T-helper 2 cell (primary cell): ENCODE measurements at places on chromosomes 12 and 14.

GRCh38 chr14:32350020-32350419 lies 20.9 kb downstream of the AKAP6 start:
- no peak for DNase-seq

GRCh38 chr12:94507455-94507854 lies 47.8 kb upstream of the CEP83 start:
- no peak for DNase-seq

GRCh38 chr12:57090924-57091637 lies 2.2 kb downstream of the NAB2 start:
- DNase-seq: no peak

- no peak for DNase-seq
Observed at GRCh38 chr14:101004954-101005353, 101.4 kb upstream of the RTL1 start.

- DNase-seq: no peak
Observed at GRCh38 chr14:65297744-65298143, 114.8 kb upstream of the FUT8 start.

DNA sequence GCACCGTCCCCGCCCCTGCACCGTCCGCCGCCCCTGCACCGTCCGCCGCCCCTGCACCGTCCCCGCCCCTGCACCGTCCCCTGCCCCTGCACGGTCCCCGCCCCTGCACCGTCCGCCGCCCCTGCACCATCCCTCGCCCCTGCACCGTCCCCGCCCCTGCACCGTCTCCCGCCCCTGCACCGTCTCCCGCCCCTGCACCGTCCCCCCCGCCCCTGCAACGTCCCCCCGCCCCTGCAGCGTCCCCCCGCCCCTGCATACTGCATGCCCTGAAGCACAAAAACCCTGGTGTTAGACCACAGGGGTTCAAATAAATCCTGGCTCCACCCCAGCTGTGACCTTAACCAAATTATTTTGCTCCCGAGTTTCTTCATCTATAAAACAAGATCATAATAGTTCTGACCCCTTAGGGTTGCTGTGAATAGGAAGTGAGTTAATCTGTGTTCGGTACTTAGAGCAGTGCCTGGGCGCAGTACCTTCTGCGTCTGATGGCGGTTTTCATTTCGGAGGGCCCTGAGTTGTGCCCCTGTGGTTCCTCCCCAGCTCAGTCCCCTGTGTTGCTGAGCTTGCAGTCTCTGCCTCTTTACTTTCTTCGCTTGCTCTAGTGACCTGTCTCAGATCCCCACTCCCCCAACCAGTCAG lies 38.1 kb downstream of the ESRRB start:
- DNase-seq: no peak

- no peak for DNase-seq
Observed at GRCh38 chr12:121297435-121297991, 1.0 kb upstream of the CAMKK2 start.

DNA sequence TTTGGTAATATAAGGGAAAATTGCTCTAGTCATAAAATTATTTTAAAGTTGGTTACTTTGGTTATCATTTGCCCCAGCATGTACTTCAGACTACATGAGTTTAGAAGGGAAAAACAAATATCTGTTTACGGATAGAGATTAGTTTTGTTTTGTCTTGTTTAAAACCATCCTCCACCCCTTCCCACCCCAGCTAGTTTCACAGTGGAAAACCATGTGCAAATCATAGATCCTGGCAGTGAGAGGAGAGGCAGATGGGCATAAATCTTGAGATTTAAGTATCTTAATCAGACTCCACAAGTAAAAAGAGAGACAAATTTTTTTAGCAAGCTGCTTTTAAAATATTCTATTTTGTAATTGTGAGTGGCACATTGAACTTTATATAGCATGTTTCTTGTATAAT lies 424.7 kb downstream of the TMEM117 start:
- DNase-seq: no peak

GRCh38 chr12:38664661-38665269 lies 240.6 kb downstream of the CPNE8 start:
- no peak for DNase-seq

DNA sequence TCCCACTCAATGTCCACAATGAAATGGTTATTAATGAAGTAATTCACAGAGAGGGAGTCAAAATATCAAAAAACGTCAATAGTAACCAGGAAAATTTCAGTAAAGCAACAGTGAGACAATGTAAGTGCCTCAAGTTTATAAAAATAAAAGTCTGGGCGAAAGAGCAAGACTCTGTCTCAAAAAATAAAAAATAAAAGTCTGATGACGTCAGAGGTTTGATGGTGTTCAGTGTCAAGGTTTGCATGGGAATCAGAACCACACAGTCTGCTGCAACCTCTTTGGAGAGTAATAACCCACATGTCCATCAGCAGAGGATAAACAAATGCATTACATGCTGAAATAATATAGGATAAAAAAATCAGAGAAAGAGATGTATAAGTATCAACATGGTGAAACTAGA lies 152.4 kb downstream of the ASCL1 start:
- DNase-seq: no peak

GRCh38 chr12:47547077-47547476 lies 158.8 kb downstream of the RPAP3 start:
- DNase-seq: no peak

- DNase-seq: no peak
Observed at GRCh38 chr12:20268121-20268732, 100.1 kb upstream of the PDE3A start.

DNA sequence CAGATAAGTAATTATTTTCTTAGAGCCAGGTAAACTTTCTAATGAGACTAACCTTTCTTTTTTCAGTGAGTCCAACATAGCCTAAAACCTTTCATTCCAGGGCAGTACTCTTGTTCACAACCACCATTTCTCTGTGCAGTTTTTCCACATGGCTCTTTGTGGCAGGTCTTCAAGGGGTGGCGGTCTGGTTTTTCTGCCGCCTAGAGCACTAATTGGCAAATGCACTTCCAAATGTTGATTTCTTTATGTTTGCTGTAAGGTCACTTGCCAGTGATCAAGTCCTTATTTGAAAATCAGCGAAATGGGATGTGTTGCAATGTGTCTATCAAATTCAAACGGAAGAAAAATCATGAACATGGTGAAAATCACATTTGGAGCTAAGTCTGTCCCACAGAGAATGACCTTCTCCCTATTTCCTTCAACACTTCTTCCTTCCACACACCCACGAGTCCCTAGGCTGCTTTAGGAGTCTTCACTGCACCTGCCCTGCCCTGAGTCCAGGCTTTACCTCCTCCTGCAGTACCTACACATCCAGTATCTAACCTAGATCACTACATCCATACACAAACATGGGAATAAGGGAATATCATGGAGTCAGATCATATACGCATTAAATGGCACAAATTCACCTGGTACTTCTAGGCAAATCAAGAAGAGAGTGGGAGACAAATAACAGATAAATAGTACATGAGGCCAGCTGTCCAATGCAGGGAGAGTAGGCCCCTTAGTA lies 1.9 kb downstream of the SRGAP1 start:
- no peak for DNase-seq

DNA sequence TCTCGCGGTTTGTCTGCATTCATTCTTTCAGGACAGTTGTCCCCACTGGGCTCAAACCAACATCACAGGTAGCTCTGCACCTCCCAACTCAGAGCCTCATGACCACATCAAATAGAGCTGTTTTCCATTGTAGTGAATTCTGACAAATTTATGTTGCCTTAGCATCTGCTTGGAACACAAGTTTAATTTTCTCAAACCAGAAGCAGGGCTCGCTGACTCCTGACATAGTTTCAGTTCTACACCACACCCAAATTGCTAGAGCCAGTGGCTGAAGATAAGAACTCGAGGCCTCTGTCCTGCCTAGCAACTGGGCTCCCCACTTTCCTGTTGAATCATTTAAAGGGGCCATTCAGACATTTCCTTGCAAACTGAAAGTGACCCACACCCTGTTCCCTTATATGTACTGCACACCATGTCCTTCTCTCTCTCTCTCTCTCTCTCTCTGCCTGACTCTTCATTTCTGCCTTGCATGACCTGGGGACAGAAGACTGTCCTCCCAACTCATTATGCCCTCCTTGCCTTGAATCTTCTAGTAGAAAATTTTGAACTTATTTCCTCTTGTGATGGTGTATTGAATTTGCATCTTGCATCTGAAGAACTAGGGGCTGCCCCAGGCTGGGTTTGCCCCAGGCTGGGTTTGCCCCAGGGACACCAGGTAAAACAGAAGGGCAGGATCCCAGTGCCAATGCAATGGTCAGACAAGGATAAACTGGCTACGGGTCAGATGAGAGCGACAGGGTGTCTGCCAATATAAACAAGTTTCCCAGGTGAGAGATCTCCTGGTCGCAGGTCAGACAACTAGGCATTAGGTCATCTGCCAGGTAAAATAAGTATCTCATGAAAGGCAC lies 9.7 kb upstream of the WSCD2 start:
- no peak for DNase-seq

DNA sequence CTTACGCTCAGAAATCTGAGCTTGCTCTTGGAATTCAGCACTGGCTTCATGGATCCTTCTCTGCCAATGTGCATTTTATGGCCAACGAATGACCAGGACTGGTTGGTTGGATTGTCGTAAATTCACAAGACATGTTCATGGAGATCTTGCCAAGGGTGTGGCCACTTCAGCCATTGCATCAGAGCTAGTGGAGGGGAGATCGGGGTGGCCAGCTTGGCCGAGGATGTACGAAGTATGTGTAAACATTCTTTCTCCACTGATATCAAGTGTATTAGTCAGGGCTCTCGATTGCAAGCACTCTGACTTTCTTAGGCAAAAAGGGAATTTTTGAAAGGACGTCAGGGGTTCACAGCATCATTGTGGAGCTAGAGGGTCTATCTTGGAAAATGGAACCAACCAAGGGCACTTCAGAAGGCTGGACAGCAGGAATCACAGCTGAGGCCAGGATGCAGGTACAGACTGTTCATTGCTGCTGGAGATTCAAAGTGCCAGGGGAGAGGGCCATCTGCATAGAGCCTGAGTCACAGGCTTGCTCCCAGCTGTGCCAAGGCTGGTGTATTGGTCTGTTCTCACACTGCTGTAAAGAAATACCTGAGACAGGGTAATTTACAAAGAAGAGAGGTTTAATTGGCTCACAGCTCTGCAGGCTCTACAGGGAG lies 32.9 kb upstream of the ADGRD1 start:
- no peak for DNase-seq

DNA sequence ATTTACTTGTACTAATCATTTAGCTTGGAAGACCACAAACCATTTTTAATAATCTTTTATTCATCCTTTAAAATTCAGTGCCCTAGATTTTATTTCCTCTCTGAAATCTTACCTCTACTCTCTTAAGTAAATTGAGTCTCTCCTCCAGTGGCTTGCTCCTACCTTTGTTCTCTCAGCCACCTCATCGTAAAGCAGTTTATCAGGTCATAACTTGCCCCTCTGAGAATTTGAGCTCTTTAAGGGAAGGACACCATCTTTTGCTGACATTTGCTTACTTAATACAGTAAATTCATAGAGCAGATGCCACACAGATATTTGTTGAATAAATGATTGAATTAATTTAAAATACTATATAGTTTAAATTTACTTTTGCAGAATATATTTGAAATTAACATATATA lies 794.3 kb downstream of the C12orf50 start:
- DNase-seq: no peak

DNA sequence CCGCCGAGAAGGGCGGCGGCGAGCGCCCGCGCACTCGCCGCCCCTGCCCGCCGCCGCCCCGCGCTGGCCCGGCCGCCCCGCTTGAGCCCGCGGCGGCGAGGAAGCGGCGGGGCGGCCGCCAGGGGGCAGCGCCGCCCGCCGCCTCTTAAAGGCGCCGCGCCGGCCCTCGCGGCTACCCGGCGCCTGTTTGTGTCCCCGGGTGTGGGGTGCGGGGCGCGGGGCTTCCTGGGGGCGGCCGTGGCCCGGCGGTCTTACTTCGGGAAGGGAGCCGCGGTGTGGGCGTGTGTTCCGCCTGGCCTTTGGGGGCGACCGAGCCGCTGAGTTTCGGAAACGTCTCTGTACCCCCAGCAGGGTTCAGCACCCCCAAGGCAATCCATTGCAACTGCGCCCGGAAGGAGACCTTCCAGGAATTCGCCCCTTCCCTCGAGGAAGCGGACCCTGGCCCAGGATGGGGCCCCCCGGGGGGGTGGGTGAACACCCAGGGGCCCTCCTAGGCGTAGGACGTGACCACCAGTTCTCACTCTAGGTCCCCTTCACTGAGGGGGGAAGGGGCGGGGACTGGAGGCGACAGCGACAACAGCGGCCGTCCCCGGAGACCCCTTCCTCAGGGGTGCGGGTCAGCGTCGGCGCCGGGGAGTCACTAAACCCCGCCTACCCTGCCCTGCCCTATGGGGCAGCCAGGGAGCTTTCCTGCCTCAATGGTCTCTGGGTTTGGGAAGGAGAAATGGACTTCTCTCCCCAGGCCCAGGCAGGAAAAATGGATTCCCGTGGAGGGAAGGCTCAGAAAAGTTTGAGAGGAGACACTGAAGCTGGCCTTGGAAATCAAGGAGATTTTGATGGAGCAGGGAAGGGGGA lies at the start of gene ITPK1:
Gene ITPK1, minus strand, starts transcription at position 105 of the 855 bp plus-strand sequence. CDS start 762 bp downstream, outside the sequence.
- DNase-seq: peak; percentile 75

GRCh38 chr12:80118565-80119324 lies 19.4 kb downstream of the OTOGL start:
- DNase-seq: no peak

GRCh38 chr12:1865284-1865866 lies 45.0 kb downstream of the LRTM2 start:
- DNase-seq: no peak

GRCh38 chr14:22474730-22475351 lies 114.2 kb downstream of the DAD1 start:
- DNase-seq: no peak

DNA sequence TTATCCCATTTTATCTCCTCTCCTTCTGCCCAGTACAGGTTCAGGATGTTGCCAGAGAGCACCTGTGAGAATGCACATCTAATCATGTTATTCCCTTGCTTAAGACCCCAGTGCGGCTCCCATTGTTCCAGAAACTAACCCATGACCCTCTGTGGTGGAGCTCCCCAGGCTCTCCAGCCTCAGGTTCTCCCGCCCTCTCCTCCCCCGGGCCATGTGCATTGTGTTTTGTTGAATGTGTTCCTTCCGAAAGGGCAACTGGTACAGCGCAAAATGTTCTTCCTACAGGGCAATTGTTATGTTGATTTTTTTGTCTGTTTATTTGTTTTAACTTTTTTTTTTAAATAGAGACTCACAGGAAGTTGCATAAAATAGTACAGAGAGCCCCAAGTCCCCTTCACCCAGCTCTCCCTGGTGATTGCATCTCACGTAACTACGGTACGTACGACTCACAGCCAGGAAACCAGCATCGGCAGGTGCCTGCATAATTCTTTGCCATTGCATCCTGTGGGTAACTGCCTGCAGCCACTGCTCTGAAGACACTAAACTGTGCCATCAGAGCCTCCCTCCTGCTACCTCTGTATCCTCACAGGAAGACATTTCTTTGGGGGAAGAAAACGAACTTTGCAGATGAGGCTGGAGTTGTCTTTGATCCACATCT lies 31.2 kb downstream of the TMEM132C start:
- no peak for DNase-seq

DNA sequence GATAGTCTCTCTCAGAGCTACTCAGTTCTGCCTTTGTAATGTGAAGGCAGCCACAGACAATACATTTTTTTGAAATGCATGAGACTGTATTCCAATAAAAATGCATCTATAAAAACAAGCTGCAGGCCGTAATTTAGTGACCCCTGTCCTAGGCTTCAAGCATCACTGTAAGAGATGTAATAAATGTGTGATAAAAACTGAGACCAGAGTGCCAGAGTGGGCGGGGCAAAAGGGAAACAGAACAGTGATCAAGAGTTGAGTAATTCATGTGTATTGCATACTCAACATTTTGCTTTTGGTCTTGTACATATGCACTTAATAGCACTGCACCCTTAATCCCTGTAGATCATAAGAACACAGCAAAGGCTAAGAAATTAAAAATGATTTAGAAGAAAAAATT lies 743.5 kb downstream of the DIO2 start:
- DNase-seq: no peak
